ENCODE measurements at places on chromosomes 7 and 10.

GRCh38 chr7:3937605-3938004 is 636.6 kb downstream of the SDK1 start:
- DNase-seq: no peak

DNA sequence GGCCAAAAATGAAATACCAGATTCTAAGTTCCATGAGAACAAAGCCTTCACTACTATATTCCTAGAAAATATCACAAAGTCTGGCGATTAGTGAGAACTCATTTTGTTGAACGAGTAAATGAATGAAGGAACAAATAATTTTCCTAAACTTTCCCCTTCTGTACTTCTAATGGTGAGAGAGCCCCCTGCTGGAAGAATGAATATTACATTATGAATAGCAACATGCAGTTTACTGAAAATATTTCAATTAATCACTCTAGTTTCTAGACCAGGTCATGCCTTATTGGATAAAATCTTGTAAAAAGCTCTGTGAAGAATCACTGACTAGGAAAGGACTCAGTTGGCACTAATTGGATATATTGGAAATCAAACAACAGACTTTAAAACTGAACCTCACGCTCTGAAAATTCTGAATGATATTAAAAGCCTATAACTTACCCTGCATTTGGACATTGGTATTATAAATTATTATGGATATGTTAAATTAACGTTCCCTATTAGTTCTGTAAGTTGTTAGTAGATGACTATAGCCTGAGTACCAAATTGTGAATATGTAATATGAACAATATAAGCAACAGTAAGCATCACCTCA is 32.4 kb upstream of the MTPN start:
- no peak for DNase-seq

- DNase-seq: no peak
Measured at GRCh38 chr7:123999703-124000102, 33.2 kb downstream of the TMEM229A start.

DNA sequence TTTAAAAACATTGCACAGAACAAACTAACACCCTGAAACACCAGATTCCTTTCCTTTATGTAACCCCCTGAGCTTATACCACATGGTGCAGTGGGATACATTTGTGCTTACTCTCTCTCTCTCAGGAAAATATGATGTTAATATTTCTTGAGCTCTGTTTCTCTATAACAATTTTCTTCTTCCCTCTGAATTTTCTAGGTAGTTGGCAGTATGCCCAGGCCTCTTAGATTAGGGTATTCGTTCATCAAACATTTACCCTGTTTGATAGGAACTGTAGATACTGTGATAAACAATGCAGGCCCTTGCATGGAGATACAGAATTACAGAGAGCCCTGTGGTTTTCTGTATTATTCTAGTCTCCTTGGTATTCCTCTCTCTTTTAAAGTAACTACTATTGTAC is 567.8 kb downstream of the IPMK start:
- DNase-seq: no peak

DNA sequence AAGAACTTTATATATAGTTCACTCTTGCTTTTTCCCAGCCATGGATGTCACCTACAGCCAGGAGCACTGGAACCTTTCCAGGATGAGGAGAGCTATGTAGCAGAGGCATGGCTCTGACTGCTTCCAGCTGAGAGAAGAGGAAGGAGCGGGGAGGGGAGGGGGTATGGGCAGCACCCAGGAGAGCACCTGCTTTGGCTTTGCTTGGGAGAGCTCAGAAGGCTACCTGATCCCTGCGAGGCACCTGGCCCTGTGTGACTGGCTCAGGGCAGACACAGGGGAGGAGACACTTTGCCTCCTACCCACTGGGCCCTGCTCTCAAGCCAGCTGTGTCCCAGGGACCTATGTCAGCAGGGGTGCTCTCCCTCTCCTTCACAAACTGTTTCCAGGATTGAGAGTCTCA is 67.1 kb downstream of the HK1 start:
- no peak for DNase-seq

- DNase-seq: no peak
Measured at GRCh38 chr7:28362812-28363211, 49.5 kb upstream of the CREB5 start.

GRCh38 chr10:94430701-94431100 is 28.4 kb downstream of the TBC1D12 start:
- no peak for DNase-seq

GRCh38 chr10:50850578-50851230 is 34.7 kb downstream of the A1CF start:
- DNase-seq: no peak

- no peak for DNase-seq
Measured at GRCh38 chr10:93799155-93799708, 41.5 kb downstream of the LGI1 start.

- DNase-seq: no peak
Measured at GRCh38 chr7:140176122-140176701, 571 bp downstream of the KDM7A start.

DNA sequence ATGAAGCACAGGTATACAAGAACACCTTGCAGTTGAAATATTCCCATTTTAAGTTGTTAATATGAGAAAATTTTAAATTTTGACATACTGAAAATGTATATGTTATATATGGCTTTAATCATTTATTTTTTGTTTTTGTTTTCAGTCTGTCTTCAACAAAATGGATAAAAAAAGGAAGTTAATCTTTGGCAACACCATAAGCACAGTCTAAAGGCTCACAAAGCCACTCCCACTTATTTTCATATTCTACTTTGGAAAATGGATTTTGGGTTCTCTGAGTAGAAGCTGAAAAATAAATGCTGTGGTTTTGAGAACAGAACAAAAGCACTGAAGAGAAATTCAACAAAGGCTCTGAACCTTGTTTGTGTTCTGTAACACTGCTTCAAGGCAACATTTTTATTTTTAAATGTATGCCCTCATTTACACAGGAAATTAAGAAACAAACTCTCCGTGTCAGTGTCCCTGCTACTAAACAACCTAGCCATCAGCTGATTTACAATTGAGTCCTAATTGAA is 81.3 kb upstream of the LRRN3 start:
- no peak for DNase-seq

GRCh38 chr7:50216626-50217025 is 87.9 kb upstream of the IKZF1 start:
- no peak for DNase-seq

DNA sequence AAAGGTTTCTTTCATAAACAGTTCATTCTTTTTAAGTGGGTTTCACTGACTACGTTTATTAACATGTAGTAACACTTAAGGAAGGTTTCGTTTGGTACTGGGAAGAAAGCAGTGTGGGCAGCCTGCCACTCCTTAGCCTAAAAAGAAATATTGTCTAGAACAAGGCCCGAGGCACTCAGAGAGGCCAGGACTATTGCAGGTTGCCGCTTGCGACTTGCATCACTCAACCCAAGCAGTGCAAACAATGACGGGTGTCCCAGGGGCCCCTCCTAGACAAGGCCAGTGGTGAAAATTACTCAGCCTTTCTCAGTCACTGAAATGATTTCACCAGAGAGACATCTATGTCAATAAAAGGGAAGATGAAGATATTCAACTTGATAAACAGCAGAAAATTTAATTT is 243.9 kb downstream of the SNX13 start:
- DNase-seq: no peak

DNA sequence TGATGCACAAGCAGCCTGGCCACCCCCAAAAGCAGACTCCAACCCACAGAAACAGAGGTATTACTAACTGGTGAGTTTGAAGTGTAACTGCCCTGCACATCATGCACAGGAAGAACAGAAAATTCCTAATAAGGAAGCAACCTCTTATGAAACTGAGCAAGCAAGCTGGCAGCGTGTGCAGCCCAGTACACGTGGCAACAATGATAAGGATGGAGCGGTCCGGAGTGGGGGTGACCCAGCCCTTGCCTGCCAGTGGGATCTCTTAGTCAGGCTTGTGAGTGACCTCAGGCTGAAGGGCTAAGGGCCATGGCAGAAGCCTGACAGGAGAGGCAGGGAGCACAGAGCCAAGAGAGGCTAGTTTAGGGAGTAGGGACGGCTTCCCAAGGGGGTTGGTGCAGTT is 22.1 kb upstream of the AOAH start:
- no peak for DNase-seq

DNA sequence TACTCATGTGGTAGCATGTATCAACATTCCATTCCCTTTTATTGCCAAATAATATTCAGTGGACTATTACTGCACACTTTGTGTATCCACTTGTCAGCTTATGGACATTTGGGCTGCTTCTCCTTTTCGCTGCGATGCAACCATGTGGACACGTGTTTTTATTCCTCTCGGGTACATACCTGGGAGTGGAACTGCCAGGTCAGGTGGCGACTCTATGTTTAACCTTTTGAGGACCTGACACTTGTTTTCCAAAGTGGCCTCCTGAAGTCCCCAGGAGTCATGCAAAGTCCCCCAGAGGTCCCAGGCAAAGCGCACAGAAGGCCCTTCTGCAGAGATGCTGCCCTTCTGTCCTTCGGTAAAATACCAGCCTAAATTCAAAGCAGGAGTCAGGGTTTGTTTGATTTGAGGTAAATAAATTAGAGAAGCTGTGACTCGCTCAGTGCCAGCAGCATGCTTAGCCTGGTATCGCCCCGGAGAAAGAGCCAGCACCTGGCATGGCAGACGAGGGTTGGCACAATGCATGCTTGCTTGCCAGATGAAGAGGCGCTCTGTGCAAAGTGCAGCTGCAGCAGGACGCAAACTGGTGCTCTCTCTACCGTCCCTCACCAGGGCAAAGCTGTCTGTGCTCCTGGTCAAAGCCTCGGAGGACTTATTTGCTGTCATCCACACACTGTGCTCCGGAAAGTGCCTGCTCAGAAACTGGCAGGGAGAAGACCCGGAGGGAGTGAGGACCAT is 37.8 kb downstream of the HIPK2 start:
- DNase-seq: no peak

GRCh38 chr10:79246606-79247275 is 100.5 kb upstream of the PPIF start:
- DNase-seq: no peak

GRCh38 chr10:124152139-124153022 is 59.0 kb upstream of the CHST15 start:
- DNase-seq: no peak

- no peak for DNase-seq
Measured at GRCh38 chr10:115696747-115697146, 576.3 kb downstream of the GFRA1 start.

GRCh38 chr10:78520737-78521430 is 487.2 kb downstream of the RPS24 start:
- DNase-seq: no peak

- no peak for DNase-seq
Measured at GRCh38 chr7:130917669-130918128, 183.7 kb upstream of the KLF14 start.

DNA sequence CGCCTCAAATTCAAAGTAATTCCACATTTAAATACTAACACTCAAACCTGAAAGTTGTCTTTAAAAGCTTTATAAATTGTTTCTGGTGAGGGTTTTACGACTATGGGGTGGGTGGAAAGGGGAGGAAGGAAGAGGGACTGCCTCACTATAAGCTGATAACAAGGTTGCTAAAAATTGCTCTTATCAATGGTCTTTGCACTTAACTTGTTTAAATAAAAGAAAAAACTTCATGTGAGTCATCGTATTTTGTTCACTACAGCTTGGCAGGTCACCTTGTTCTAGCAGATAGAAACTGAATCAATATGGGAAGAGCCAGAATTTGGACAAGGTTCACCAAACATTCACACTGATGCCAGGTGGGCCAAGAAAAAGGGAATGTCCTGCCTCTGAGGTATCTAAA is 129.2 kb downstream of the TES start:
- no peak for DNase-seq
